ENCODE measurements at places on chromosomes 16 and 17.
A peak's percentile ranks its signal among the peaks of the same experiment; 100 is the strongest.

DNA sequence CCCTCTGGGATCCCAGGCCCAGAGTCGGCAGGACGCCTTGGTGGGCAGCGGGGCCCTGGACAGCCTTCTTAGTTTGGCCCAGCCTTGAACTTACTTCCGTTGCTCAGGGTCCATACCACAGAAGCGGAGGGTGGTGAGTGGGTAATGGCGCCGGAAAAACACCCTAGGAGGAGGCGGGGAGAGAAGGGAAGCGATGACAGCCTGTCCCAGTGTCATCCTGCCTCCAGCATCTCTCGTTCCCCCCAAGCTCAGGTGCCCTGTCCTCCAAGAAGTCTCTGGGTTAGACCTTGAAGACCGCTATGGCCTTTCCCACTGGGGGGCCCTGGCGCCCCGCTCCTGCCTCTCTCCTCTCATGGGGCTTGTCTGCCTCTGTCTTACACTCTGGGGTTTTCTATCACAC is 22.9 kb downstream of the TNS4 start:
- no peak for DNase-seq
- no peak overlapping the region for H3K4me3 ChIP-seq
- H3K36me3 ChIP-seq, result no peaks in the 10 kb centered on the region
- no peak overlapping the region for H3K27ac ChIP-seq
- H3K27me3 ChIP-seq, result no peaks in the 10 kb centered on the region

DNA sequence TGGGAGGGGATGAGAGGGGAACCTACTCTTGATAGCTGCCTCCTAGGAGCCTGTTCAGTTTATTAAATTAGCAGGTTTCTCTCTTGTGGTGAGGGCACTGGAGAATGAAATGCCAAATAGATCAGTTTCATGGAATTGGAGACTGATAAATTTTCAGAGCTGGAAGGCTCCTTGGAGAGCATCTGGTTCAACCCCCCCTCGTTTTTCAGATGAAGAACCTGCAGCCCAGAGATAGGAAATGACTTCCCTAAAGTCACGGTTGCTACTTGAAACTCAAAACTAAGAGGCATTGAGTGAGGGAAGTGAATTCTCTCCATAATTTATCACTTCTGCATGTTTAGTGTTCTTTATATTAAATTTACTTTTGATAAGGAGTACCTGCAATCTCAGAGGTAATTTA is 366.0 kb upstream of the CCL2 start:
- no peaks in the 10 kb centered on the region for H3K36me3 ChIP-seq
- H3K4me1 ChIP-seq, result no peaks in the 10 kb centered on the region
- H3K27ac ChIP-seq, result no peak overlapping the region

DNA sequence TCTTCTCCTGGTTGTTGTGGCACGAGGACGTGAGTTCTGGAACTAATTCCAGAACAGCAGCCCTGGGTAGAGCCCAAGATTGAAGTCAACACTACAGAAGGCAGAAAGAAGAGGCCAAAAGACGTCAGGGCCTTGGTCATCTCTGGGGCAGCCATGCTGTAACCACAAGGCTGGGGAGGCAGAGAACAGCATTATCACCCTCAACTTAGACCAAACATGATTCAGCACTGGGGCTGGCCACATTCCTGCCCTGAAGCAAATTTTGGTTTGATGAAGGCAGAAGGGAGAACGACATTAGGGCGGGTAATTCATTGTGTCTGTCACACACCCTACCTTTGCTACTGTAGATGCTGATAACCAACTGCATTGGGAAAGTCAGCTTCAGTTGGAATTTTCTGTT is 9.7 kb upstream of the ALOX15B start:
- H3K36me3 ChIP-seq, result no peaks in the 10 kb centered on the region
- peaks cover 38% of the 10 kb centered on the region for H3K27me3 ChIP-seq
- no peak overlapping the region for H3K27ac ChIP-seq

DNA sequence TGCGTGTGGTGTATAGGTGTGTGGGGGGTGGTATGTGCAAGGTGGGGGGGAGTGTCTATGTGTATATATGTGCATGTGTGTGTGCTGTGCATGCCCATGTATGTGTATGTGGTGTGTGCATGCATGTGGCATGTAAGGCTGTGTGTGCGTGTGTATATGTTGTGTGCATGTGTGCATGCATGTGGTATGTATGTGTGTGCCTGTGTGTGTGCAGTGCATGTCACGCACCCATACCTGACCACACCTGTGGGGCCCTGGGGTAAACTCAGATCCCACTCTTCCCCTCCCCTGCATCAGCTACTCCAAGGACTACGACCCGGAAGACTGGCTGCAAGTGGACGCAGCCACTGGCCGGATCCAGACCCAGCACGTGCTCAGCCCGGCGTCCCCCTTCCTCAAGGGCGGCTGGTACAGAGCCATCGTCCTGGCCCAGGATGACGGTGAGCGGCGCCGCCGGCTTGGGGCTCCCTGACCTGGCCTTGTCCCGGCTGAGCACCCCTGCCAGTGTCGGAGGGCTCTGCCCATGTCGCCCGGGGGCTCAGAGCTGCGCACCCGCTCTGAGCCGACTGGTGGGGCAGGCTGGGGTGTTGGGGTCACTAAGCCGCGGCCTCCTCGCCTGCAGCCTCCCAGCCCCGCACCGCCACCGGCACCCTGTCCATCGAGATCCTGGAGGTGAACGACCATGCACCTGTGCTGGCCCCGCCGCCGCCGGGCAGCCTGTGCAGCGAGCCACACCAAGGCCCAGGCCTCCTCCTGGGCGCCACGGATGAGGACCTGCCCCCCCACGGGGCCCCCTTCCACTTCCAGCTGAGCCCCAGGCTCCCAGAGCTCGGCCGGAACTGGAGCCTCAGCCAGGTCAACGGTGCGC is 9.1 kb downstream of the SLC22A31 start:
- H3K27ac ChIP-seq, result no peak overlapping the region
- H3K4me3 ChIP-seq, result no peak overlapping the region
- no peaks in the 10 kb centered on the region for H3K36me3 ChIP-seq

GRCh38 chr17:82627405-82627804 is 20.8 kb downstream of the WDR45B start:
- H3K4me3 ChIP-seq, result no peak overlapping the region
- peaks cover 79% of the 10 kb centered on the region for H3K36me3 ChIP-seq
- H3K27ac ChIP-seq, result no peak overlapping the region
- H3K4me1 ChIP-seq, result peaks cover 1% of the 10 kb centered on the region
- DNase-seq, result no peak

DNA sequence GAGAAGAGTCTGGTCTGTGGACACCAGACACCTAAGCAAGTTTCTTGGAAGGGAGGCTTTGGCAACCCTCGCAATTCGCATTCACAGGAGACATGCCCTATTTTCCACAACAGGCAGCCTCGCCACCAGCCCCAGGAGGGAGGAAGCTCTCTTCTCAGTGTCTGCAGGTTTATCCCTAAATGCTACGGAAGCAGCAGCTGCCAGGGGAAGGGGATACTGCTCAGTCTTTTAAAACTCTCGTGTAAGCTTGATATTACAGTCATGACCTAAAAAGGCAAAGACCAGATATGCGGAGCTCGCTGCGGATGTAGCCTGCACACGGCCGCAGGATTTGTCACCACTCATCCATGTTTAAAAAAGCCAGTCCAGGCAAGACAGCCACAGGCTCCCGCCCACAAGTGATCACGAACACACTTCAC is 159.2 kb upstream of the RPH3AL start:
- no peaks in the 10 kb centered on the region for H3K4me1 ChIP-seq
- H3K27me3 ChIP-seq, result no peaks in the 10 kb centered on the region
- H3K36me3 ChIP-seq, result peaks cover 9% of the 10 kb centered on the region
- no peak for DNase-seq

- H3K27me3 ChIP-seq, result no peaks in the 10 kb centered on the region
- peak overlapping the region; percentile 94 for H3K27ac ChIP-seq
- peak overlapping the region; percentile 85 for H3K4me3 ChIP-seq
- DNase-seq, result peak; percentile 77
- H3K36me3 ChIP-seq, result peaks cover 20% of the 10 kb centered on the region
- peaks cover 39% of the 10 kb centered on the region for H3K4me1 ChIP-seq
Measured at GRCh38 chr17:50151937-50152547, 1.6 kb upstream of the PPP1R9B start.

DNA sequence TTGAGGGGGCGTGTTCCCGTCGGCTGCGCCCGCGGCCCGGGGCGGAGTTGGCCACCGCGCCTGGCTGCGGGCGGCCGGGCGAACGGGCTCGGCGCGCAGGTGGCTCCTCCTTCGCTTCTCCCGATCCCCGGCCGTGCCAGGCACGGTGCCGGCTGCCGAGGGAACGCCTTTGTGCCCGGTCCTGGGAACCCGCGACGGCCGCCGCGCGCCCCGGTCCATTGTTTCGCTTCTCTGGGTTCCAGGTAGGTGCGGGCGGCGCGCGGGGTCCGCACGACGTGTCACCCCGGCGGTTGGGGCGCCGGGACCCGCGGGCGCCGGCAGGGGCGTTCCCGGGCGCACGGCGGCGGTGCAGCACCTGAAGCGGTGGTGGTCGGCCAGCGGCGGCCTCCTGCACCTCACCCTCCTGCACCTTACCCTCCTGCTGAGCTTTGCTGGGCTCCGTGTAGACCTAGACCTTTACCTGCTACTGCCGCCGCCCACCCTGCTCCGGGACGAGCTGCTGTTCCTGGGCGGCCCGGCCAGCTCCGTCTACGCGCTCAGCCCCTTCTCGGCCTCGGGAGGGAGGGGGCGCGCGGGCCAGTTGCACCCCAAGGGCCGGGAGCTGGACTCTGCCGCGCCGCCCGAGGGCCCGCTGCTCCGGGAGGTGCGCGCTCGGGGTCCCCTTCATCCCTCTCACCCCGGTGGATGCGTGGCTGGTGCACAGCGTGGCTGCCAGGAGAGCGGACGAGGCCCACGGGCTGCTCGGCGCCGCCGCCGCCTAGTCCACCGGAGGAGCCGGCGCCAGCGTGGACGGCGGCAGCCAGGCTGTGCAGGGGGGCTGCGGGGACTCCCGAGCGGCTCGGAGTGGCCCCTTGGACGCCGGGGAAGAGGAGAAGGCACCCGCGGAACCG is 99.9 kb downstream of the EFCAB13 start:
- H3K36me3 ChIP-seq, result peaks cover 21% of the 10 kb centered on the region
- H3K27ac ChIP-seq, result no peak overlapping the region
- peaks cover 5% of the 10 kb centered on the region for H3K4me1 ChIP-seq
- peaks cover 17% of the 10 kb centered on the region for H3K27me3 ChIP-seq
- DNase-seq, result peak; percentile 32

- H3K27ac ChIP-seq, result no peak overlapping the region
- DNase-seq, result no peak
- no peaks in the 10 kb centered on the region for H3K36me3 ChIP-seq
- H3K4me3 ChIP-seq, result no peak overlapping the region
- no peaks in the 10 kb centered on the region for H3K4me1 ChIP-seq
- no peaks in the 10 kb centered on the region for H3K27me3 ChIP-seq
Measured at GRCh38 chr16:6957681-6958080, 375.0 kb upstream of the RBFOX1 start.

DNA sequence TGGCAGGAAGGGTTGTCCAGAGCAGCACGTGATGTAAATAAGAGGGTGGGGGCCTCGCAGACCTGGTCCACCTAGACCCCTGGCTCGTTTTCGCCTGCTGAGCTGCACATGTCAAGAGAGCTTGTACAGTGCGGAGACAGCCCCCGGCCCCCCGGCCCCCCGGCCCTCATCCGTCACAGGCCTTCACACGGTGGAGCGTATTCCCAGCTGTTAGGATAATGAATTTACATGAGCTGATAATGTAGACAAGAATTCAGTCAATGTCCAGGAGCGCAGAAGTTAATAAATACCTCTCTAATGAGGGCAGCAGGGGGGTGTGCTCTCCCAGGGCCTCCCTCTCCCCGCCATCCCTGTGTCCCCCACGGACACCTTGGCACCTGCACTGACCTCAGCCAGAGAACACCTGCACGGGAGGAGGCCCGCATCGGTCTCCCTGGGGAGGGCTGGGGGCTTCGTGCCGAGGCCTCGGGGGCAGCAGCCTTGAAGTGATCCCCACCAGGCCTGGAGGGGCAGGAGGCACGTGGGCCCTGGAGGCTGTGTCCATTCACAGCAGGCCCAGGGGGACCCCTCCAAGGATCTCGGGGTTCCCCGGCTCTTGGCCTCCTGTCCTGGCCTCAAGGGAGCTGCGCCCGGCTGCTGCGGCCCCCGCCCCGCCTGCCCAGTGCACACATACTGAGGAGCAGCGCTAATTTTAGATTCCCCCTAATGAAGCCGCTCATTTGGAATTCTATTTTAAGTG is 14.6 kb downstream of the GSE1 start:
- peaks cover 22% of the 10 kb centered on the region for H3K4me1 ChIP-seq
- H3K4me3 ChIP-seq, result no peak overlapping the region
- H3K36me3 ChIP-seq, result peaks cover 11% of the 10 kb centered on the region
- DNase-seq, result no peak

DNA sequence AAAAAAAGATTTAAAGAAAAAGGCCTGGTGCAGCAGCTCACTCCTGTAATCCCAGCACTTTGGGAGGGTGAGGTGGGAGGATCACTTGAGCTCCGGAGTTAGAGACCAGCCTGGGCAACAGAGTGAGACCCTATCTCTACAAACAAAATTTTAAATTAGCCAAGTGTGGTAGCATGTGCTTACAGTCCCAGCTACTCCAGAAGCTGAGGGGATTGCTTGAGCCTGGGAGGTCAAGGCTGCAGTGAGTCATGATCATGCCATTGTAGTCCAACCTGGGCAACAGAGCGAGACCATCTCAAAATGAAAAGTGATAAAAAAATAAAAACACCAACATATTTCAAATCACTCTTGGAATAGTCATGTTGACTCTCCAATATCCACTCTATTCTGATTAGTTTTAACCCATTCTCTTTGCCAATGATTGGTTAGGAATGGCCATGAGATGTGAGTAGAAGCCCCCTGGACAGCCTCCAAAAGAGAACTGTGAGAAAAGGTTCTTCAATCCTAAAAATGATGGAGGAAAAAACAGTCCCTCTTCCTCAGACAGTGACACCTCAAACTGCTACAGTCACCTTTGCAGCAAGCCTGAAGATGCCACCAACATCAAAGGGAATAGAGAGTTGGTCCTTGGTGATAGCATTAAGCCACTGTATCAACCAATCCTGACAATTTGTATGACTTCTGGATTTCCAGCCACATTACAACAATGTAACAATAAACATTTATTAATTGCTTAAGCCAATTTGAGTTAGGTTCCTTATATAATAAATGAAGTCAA is 2.9 kb upstream of the KANSL1 start:
- peaks cover 57% of the 10 kb centered on the region for H3K4me1 ChIP-seq
- no peak overlapping the region for H3K4me3 ChIP-seq
- H3K27ac ChIP-seq, result peak overlapping the region; percentile 81
- no peak for DNase-seq

- H3K36me3 ChIP-seq, result no peaks in the 10 kb centered on the region
Measured at GRCh38 chr17:30212750-30213149, 22.7 kb downstream of the SLC6A4 start.

GRCh38 chr16:72604375-72604774 is 432.4 kb upstream of the PMFBP1 start:
- no peaks in the 10 kb centered on the region for H3K4me1 ChIP-seq
- no peak overlapping the region for H3K27ac ChIP-seq
- no peak for DNase-seq
- peaks cover 3% of the 10 kb centered on the region for H3K36me3 ChIP-seq
- H3K4me3 ChIP-seq, result no peak overlapping the region

GRCh38 chr16:23174622-23175021 is 7.9 kb upstream of the SCNN1G start:
- H3K27me3 ChIP-seq, result peaks cover 82% of the 10 kb centered on the region
- no peak for DNase-seq
- H3K4me3 ChIP-seq, result no peak overlapping the region

All from activated T-cell treated with anti-CD3 and anti-CD28 coated beads, Interleukin-2, amount 50 U/mL, for 24 hours (primary cell).